ENCODE measurements at places on chromosomes 11 and 22.

- no peak for DNase-seq
These were observed 24.2 kb upstream of the HORMAD2 start for GRCh38 chr22:30056015-30056414.

- DNase-seq: no peak
These were observed 119.8 kb downstream of the SPON1 start for GRCh38 chr11:14082338-14082737.

DNA sequence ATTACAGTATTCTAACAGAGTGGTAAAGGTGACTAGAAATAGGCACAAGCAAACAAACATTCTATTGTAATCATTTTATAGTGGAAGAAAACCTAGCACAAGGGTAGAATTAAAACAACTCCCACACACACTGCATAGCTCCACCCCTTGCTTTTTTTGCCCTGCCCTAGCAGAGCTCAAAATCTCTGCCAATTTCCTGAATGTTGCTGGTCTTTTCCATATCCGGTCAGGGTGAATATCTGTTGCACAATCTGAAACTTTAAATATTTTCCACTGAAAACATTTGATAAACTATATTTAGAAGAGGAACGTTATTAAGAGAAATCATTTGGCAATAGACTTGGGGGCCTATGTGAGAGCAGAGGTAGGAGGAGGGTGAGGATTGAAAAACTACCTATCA is 2.7 kb downstream of the SPA17 start:
- no peak for DNase-seq

DNA sequence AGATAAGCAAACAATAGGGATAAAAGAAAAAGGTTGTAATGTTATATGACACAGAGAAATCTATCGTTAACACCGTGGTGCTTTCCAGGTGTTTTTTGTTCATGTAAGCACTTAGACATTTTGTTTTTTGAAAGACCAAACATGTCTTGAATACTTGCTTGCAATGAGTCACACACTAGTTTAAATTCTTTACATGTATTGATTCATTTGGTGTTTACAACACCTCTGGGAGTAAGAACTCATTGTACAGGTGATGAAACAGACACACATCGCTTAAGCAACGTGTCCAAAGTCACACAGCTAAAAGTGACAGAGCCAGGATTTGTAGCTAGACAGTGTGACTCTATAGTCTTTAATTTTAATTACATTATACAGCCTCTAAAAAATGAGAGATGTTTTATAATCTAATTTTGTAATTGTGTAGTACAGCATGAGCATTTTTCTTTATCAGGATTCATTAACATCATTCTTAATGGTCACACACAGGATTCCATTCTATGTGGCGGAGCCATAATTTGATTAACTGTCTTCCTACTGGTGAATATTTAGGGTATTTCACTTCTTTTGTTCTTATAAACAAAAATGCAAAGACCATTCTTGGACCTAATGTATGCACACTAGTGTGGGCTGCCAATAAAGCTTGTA is 148.8 kb downstream of the DBX1 start:
- DNase-seq: no peak

DNA sequence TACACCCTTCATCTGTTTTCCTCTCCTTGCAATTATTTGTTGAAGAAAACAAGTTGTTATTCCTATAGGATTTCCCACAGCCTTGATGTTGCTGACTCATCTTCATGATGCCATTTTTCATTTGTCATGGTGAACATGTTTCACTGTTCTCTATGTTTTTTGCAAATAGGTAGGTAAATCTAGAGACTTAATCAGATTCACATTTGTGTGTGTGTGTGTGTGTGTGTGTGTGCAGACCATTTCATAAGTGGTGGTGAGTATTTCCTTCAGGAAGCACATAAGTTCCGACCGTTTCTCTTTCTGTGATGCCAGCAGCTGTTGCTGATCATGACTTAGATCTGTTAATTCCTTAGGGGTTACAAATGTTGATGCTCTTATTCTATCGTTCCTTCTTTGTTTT is 80.3 kb upstream of the IZUMO1R start:
- no peak for DNase-seq

DNA sequence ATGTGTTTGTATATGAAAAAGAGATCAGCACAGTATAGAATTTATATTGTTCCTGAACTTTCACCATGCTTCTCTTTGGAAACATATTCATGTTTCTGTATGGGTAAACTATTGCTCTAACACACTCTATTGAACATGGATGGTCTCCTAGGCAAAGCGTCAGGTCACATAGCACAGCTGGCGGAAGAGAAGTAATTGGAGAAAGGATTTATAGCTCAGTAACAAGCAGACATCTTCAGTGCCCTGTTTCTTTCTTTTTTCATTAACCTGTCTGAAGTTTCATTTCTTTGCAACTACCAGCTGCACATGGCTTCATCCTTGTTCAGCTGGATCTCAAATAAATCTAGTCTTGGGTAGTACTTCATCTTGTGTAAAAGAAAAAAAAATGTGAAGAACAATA is 84.4 kb upstream of the TRPC6 start:
- DNase-seq: no peak

DNA sequence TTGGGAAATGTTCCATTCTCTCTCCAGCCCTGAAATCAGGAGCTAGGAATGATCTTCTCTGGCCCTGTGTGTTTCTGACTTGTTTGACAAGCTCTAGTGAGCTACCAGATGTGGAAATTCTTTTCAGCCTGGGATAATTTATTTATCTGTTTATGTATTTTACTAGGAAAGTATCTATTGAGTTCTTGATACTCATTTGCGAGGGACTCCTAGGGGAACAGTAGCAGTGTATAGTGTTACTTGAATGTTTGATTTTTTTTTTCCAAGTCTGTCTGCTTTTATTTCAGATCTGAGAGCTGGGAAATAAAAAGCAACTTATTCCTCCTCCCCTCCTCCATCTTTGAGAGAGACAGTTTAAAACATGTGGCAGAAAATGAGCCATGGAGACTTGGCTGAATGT is 92.5 kb downstream of the ALX4 start:
- no peak for DNase-seq

- no peak for DNase-seq
These were observed 46.9 kb downstream of the ME3 start for GRCh38 chr11:86625544-86625943.

DNA sequence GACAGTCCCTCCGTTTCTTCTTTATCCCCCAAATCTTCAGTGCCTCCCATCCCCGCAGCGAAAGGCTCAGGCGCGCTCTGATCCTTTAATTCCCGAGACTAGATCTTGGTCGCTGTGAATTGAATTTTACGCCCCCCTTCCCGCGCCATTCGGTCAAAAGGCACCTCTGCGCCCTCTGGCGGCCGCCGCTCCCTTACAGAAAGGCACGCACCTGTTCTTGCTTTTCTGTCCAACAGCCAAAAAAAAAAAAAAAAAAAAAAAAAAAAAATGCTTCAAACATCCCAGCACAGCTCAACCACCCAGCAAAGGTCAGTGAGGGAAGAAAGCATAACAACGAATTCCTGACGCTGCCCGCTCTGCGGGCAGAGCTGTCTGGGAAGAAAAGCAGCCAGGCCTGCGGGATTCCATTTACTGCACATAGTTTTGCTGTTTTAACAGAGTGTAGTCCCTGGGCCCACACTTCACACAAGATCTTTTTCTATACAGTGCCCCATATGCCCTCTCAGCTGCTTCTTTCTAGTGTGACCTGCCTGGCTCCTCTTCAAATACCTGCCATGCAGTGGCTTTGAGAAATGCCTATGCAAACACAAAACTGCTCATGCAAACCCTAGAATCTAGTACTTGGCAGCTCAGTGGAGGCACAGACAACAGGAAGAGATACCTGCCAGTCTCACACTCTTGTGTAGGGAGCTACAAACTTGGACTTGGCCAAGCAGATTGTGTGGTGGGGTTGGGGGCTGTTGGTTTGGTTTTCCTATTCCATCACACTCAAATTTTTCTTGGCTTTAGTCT is 1.3 kb upstream of the ESAM start:
- peak; percentile 82 for DNase-seq

- DNase-seq: no peak
These were observed 9.7 kb upstream of the RCN1 start for GRCh38 chr11:32081129-32081641.
